Activated CD4-positive, alpha-beta T cell treated with anti-CD3 and anti-CD28 coated beads for 24 hours (primary cell): ENCODE measurements at places on chromosomes 12 and 14.

- no peak for DNase-seq
Measured at GRCh38 chr12:28498850-28499249, 308.6 kb downstream of the CCDC91 start.

DNA sequence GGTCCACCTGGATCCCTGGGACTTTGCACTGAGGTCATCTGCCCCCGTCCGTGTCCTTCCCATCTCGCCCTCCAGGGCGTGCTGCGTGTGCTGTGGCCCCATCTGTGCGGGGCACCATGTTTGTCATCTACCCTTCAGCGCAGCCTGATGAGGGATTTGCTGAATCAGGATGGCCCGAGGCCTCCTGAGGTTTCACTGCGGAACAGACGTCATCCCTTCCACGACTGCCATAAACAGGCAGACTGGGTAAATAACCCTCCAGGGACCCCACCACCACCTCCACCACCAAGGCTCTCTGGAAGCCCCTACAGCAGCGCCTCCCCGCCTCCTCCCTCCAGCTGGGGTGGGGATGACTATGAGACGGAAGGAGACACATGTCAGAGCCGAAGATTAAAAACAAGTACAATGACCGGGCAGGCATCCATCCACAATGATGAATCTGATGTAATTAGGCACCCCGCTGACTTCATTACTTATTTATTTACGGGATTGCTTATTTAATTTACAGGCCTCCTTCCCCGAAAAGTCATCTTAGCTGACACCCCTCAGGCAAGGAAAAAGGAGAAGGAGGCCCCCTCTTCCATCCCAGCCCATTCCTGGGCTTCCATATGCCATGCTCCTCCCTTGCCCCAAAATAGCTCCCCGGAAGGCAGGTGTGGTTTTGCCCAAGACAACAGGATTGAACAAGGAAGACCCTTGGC lies 39.4 kb downstream of the NCOR2 start:
- DNase-seq = no peak

DNA sequence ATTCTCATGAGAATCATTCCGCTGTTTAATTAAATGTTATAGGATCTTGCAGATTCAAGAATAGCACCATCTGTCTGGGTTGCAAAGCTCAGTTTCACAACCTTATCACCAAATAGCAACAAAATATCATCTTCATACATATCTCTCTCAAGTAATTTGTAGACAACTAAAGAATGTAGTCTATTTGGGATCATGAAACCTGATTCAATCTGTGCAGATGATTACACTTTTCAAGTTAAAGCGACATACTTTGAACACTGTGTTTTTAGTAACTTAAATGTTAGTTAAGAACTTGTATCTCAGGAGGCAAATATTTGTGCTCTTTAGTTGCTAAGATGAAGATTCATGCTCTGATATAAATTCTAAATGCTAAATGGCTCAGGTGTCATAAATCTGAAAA lies 14.8 kb downstream of the MED13L start:
- no peak for DNase-seq

DNA sequence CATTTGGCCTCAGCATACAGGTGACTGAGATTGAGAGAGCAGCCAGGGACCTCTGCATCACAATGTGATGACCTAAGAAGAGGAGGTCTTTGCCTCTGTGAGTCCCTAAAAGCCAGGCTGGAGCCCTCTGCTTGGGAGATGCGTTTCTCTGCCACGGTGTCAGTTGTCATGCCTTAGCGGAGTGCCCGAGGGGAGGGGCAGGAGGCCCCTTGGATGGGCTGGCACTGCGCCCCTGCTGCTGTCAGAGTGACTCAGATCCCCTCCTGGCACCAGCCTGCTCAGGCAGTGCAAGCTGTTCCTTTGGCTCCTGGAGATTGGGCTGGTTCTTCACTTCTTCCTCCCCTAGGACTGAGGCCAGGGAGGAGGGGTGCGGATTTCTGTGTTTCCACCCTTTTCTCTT lies 64.9 kb upstream of the KCNA5 start:
- DNase-seq = no peak

GRCh38 chr12:5511644-5512600 lies 80.0 kb downstream of the NTF3 start:
- DNase-seq = no peak

- no peak for DNase-seq
Measured at GRCh38 chr14:66662374-66662773, 154.4 kb downstream of the GPHN start.

- no peak for DNase-seq
Measured at GRCh38 chr12:47121146-47121545, 41.4 kb upstream of the AMIGO2 start.

DNA sequence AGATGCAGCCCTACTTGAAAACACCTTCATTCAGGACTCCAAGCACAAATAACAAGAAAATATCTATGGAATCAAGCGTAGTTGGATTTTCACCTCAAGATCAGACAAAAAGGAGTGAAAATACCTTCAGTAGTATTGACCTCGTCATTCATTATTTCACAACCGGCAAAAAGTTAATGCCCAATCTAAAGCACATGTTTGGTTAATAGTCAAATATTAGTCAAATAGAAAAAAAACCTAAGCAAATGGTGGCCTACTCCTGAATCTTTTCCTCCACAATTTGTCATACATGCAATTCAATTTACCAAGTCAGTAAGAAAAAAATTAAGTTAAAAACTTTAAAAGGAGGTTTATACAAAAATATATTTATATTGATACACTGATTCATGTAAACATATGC lies 50.0 kb downstream of the SLC38A4 start:
- no peak for DNase-seq

DNA sequence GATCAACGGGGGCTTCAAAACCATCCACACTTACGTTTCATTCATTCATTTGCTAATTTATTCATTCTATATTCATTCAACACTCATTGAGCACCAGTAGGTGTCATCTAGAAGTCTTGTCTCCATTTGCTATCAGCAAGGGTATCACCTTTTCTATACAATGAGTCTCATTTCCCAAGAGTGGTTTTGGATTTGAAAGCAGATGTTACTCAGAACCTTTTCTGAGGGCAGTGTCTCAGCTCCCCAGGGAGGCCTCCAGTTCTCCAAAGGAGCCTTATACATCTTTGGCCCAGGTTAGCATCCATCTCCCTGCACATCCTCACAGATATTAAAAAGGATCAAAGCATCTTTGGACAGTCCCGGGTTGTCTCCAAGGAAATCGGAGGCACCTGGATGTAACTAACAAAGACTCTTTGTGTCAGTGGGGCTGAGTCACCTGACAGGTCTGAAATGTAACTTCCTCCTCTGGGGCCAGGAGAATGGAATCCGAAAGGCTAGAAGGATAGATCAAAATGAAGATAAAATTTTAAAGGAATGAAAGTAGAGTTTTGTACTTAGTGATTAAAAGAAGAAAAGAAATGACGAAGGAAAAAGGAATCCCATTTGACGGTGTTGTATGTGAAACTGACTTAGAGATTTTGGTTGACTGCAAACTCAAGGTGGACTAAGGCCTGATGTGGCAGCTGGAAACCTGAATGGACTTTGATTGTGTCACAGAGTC lies 103.0 kb downstream of the VCPKMT start:
- DNase-seq = no peak
